Psoas muscle (tissue), 8 donors: ENCODE measurements at places on chromosomes 11 and 22. TPM values are rescaled to one million over a fixed set of nuclear protein-coding genes. Genes with fewer than 3 reads are reported as not detected.

DNA sequence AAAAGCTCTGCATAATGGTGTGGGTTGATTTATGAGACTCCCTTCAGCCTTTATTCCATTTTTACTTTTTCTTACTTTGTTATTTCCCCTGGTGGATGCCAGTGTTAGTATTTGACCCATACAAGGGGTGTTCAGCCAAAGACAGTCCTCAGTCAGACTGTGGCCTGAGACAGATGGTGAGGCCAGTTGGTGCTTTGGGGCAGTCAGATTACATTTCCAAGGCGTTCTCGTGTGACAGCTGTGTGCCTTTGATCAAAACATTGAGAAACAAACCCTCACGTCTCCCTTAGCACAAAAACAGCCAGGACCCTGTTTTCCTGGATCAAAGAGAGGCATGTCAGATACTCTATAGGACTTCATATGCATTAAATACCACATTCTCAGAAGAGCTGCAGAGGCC lies 31.3 kb upstream of the SLN start:
- no peak for DNase-seq

GRCh38 chr22:35900483-35901168 lies 128.0 kb downstream of the RBFOX2 start:
- DNase-seq, result no peak

DNA sequence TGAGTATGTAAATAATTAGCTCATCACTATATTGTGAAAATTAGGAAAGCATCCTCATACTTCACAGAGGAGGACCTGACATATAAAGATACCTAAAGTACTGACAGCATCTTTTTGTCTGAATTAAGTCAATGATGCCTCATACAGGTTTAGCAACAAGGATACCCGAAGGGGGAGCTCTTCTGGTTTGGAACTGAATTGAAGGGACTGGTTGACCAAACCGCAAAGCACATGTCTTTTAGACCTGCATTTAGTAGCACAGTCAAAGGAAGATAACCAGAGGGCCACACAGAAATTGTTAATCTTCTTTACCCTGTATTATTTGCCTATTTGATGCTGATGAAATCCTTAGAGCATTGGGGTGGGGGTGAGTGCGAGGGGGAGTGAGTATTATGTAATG lies 12.9 kb upstream of the WT1 start:
- DNase-seq, result no peak

- no peak for DNase-seq
Measured at GRCh38 chr11:24408202-24408601, 88.7 kb upstream of the LUZP2 start.

The PVALB gene
- 1.1 TPM for total RNA-seq

- no peak for DNase-seq
Measured at GRCh38 chr11:124475265-124475664, 29.8 kb upstream of the OR8B8 start.

- no peak for DNase-seq
Measured at GRCh38 chr22:47781024-47781423, 1018.6 kb downstream of the TBC1D22A start.

DNA sequence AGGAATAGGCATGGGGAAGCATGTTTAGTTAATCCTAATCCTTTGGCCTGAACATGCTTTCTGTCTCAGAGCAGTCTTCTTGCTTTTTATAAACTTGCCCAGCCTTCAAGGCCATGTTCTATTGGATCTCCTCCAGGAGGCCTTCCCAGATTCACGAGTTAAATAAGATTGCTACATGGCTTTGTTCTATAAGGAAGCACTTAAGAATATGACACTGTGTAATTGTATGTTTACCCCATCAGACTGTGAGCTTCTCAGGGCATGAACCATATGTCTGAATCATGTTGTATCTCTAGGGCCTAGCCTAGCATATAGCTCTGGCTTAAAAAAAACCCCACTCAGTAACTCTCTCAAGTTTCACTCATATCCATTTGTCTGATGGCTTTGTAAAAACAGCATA lies 26.4 kb upstream of the UCP3 start:
- DNase-seq, result no peak

- DNase-seq, result no peak
Measured at GRCh38 chr11:65127473-65128181, 5.5 kb downstream of the MRPL49 start.

The XKR3 gene
- not detected for total RNA-seq

DNA sequence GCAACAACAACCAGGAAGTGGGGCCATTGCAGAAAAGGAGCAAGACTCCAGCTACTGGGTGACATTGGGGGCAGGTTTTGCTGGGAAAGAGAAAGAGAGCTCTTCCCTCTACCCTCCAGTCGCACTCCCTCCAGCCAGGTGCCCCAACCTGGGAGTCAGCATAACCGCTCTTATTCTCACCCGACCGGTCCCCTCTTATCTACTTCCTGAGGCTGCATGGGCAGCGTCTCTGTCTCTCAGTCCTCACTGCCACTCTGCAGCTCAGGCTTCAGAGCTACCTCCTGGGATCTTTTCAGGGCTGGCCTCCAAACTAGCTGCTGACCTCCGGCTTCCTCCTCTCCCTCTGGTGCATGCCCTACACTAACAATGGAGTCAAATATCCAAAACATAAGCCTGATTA lies 5.1 kb downstream of the ZNF70 start:
- no peak for DNase-seq

DNA sequence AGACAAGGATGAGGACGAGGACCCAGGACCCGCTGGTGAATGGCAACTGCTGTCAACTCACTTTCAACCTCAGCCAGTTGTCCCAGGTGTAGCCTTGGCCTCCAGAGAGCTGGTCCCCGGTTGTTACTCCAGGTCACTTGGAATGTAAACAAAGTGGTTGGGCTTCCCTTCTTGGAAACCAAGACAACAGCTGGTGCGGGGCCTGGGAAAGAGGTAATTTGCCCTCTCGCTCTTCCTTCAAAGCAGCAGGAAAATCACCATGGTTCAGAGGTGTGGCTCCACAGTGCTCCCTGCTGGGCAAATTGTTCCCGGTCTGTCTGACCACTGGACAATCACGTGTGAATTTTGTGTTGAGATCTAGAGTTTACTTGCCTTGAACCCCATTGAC lies 15.0 kb downstream of the SLC1A2 start:
- peak; percentile 52 for DNase-seq
